ENCODE measurements at places on chromosomes 2 and 18.
A peak's percentile ranks its signal among the peaks of the same experiment; 100 is the strongest.

GRCh38 chr2:45445037-45445436, 166.0 kb downstream of the SRBD1 start:
- no peak for DNase-seq

DNA sequence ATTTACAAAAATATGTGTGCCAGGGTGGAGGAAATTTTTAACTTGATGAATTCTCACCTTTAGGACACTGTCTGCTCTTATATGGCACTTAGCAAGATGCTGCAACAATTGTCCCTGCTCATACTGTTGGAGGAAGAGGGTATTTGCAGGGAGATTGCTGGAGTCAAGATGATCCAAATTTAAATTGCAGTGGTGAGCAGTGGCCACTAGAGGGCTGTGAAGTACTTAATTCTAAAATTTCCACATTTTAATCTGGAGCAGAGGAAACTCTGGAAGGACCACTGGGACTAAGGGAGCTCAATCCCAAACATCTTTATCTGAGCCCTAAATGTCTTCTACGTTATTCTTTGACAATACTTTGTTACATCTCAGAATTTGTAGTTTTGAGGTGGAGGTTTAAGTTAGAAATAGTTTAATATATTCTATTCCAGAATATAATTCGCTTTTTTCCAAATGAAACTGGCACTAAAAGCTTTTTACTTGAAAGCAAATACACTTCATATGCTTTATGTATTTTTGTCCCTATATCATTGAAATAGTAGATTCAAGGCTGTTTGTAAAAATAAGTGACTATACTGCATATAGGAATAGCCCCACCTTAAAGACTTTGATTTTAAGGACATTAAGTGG, 33.0 kb upstream of the PTH2R start:
- DNase-seq: peak; percentile 32

GRCh38 chr2:124246170-124246569, 221.1 kb downstream of the CNTNAP5 start:
- no peak for DNase-seq

- no peak for DNase-seq
Measured at GRCh38 chr2:164840930-164841718, 499 bp downstream of the COBLL1 start.

DNA sequence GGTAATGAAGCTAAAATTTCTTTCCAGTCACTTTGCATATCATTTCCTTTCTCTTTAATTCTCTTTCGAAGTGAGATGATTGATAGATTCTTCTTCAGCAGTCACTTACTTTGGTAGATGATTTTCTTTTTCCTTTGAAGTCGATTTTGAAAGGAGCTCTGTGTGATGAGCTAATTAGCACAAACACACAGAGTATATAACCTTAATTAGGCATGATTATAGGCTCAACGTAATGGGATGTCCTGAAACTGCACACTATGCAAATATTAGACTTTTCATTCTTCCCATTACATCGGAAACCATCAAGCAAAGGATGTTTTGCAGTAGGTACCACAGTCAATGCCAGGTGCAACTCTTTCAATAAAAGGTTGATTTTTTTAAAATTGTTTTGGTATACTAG, 6.4 kb upstream of the CTLA4 start:
- DNase-seq: no peak

DNA sequence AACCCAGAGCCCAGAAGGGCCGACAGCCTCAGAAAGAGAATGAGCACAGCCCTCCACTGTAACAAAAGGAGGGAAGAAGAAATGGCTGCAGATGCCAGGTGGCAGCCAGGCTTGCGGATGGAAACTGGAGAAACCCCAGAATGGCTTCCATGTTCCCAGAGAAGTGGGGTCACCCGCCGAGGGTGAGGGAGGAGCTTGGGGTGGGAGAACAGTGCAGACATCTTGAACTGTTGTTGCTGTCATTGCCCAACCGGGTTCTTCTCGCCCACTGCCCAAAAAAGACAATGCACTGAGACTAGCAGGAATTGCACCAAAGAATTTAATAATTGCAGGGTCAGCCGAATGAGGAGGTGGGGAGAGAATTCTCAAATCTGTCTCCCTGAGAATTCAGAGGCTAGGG, 223.2 kb upstream of the RAB6C start:
- no peak for DNase-seq

DNA sequence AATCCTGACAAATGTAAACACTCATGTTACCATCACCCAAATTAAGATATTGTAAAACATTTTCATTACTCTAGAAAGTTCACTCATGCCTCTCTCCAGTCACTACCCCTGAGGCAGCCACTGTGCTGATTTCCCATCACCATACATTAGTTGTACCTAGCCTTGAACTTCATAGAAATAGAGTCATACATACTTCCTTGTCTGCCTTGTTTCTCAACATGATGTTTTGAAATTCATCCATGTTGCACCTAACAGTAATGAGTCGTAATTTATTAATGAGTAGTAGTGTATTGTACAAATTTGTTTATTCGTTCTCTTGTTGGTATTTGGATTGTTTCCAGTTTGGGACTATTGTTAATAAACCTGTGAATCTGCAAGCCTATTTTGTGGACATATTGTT, 49.0 kb upstream of the TWSG1 start:
- no peak for DNase-seq

DNA sequence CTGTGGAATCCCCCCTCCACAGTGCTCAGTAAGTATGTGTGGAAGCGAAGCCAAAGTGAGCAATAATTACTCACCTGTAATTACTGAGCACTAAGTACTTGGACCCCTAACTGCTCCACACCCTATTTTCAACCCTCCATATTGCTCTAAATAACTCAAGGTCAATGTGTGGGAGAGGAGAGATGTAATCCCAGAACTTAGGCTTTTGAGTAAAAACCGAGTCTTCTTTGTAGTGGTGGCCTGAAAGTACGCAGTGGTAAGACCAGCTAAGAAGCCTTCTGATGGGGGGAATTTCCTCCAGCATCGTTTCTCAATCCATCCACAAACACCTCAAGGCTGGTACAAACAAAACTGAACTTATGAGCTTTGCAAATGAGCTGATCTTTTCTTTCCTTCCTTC, 551.6 kb downstream of the ZEB2 start:
- DNase-seq: no peak

GRCh38 chr2:63344575-63345284, 243.5 kb downstream of the WDPCP start:
- no peak for DNase-seq

DNA sequence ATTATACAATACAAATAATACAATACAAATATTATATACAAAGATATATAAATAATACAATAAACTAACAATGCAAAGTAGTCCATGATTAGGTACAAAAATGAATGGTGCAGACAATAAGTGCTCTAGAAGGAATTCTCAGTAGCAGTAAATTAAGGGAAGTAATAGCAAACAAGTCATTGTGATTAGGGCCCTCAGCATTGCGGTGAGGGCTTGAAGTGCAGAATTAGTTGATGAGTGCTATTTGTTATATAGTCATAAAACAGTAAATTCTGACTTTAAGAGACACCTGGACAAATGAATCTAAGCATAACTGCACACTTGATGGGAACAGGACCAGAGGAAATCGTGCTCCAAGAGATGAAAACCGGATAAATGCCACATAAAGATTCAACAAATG, 74.9 kb downstream of the ANKRD44 start:
- DNase-seq: no peak

GRCh38 chr2:6352906-6353515, 512.7 kb downstream of the CMPK2 start:
- no peak for DNase-seq

- no peak for DNase-seq
Measured at GRCh38 chr2:196719110-196719872, 79.8 kb downstream of the CCDC150 start.

GRCh38 chr2:54903736-54904554, 146.3 kb downstream of the RTN4 start:
- peak; percentile 42 for DNase-seq

- no peak for DNase-seq
Measured at GRCh38 chr2:210442878-210443277, 33.7 kb downstream of the LANCL1 start.

DNA sequence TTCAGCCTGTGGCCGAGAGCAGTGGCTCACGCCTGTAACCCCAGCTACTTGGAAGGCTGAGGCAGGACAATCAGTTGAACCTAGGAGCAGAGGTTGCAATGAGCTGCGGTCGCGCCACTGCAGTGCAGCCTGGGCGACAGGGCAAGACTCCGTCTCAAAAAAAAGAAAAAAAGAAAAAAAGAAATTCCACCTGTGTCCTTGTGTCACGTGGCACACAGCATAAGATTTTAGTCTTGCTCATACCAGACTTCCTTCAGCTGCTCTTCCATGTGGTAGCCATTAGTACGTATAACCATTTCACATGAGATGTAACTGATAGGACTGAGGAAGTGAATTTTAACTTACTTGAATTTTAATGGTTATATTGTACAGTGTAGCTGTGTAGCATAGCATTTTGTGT, 4.0 kb downstream of the NOP58 start:
- DNase-seq: peak; percentile 43

GRCh38 chr2:214630402-214631045, 179.0 kb downstream of the BARD1 start:
- DNase-seq: no peak

- DNase-seq: no peak
Measured at GRCh38 chr2:190365499-190366204, 22.3 kb downstream of the INPP1 start.

DNA sequence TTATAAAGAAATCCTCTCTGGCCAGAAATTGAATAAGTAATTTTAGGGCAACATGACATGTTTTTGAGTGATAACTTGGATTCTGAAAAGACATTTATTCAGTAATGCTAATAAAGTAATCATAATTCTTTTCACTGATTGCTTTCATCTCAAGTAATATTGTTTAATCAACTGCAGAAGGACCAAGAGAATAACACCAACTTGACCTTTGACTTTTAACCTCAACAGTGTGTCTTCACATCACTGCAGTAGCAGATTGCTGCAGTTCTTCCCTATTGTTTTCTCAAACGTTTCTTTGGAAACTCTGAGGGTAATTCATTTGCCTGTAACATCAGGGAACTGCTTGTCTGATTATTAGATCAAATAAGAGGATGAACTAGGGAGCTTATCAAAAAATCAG, 104.9 kb upstream of the UPP2 start:
- no peak for DNase-seq

DNA sequence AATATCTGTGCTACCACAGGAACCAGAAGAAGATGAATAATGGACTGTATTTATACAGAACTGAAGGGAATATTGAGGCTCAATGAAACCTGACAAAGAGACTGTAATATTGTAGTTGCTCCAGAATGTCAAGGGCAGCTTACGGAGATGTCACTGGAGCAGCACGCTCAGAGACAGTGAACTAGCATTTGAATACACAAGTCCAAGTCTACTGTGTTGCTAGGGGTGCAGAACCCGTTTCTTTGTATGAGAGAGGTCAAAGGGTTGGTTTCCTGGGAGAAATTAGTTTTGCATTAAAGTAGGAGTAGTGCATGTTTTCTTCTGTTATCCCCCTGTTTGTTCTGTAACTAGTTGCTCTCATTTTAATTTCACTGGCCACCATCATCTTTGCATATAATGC, 1399.9 kb downstream of the DPP10 start:
- no peak for DNase-seq

- no peak for DNase-seq
Measured at GRCh38 chr2:9791711-9792110, 51.6 kb upstream of the TAF1B start.

- no peak for DNase-seq
Measured at GRCh38 chr18:41744421-41745030, 210.5 kb upstream of the PIK3C3 start.

- DNase-seq: no peak
Measured at GRCh38 chr2:162114271-162114670, 37.8 kb downstream of the GCG start.

Measured in CD4-positive, alpha-beta T cell treated with Interleukin-12 subunit alpha and Interleukin-12 subunit beta, for 1 hour (primary cell).